ENCODE measurements at places on chromosomes 5 and 9.

- DNase-seq: no peak
These were observed 33.2 kb downstream of the GRIN3A start for GRCh38 chr9:101705135-101705661.

GRCh38 chr5:141878186-141878710, at the start of gene PCDH1:
Gene PCDH1, minus strand, starts transcription at chr5:141878410. Its CDS starts 148 bp downstream, at chr5:141878262.
- DNase-seq: peak; percentile 85

GRCh38 chr5:3220201-3220600, 375.4 kb upstream of the IRX1 start:
- no peak for DNase-seq

DNA sequence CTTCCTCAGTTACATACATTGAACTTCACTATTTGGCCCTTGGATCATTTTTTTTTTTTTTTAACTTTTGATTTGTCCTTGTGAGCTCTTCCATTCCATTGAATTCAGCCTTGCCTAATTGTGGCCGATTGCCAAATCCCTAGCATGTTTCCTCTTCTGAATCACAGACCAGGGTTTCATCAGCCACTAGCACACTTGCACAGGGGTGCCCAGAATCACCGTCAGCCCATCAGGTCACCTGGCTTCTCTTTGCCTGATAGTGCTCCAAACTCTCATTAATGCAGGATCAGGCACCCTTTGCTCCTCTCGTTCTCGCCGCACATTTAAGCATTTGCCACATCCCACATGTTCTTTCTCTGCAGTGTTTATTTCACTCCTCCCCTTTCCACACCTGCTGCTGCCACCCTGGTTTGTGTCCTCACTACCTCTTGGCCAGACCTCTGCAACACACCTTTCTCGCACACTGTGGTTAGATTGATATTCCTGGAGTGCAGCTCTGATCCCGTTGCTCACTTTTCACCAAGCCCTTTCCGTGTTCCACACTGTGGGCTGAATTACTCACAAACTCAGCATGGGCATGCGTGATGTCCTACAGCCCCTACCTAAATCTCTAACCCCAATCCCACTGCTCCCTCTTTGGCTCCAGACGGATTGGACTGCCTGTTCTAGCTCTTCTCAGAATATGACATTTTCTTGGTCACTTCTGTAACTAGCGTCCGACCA, 9.8 kb downstream of the PIK3R1 start:
- DNase-seq: peak; percentile 39

DNA sequence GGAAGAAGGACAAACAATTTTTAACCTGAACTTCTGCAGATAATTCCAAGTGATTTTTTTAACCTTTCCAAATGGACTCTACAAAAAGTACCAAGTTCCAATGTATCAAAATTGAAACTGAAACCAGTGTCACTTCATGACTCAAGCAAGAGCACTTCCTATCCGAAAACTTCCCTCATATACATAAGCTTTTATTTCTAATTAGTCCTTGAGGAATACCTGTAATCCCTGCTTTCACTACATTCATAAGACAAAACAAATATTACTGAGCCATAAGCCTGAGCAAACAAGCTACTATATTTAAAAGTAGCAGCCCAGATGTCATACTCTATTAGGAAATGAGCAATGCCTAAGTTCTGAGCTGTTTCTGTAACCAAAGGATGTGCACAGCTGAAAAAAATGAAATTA, 224.4 kb downstream of the EBF1 start:
- no peak for DNase-seq

- no peak for DNase-seq
These were observed 255.6 kb downstream of the NFIB start for GRCh38 chr9:14058325-14058688.

DNA sequence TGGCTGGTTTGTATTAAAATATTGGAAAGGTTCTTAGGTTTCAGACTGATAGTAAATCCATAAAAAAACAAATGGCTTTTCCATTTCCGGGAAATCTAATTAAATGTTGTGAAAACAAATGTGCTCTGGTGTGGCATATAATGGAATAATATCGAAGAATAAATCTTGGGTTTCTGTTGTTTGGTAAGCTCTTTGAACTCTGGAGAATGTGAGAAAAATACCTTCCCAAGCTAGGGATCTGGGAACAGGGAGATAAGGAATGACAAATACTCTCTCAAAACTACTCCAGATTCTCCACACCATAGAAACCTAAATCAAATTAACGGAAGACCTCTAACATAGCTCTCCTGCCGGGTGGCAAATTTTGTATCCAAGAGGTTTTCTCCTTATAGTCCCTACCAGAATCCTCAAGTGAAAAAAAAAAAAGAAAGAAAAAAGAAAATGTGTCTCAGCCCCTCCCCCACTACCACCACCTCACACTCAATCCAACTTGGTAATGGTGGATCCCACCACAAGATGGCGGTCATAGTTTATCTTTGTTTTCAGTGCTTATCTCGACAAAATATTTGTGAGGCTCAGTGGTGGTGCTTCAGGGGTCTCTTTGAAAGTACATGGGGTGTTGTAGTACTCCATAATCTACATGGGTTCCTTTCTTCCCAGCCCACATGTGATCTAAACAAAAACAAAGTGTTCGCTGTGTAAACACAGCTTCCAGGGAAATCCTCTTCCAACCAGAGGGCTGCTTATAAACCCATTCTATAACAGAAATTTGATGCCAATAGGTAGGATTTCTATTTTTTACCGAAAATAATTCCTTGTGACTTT, 54.5 kb upstream of the FST start:
- DNase-seq: no peak

DNA sequence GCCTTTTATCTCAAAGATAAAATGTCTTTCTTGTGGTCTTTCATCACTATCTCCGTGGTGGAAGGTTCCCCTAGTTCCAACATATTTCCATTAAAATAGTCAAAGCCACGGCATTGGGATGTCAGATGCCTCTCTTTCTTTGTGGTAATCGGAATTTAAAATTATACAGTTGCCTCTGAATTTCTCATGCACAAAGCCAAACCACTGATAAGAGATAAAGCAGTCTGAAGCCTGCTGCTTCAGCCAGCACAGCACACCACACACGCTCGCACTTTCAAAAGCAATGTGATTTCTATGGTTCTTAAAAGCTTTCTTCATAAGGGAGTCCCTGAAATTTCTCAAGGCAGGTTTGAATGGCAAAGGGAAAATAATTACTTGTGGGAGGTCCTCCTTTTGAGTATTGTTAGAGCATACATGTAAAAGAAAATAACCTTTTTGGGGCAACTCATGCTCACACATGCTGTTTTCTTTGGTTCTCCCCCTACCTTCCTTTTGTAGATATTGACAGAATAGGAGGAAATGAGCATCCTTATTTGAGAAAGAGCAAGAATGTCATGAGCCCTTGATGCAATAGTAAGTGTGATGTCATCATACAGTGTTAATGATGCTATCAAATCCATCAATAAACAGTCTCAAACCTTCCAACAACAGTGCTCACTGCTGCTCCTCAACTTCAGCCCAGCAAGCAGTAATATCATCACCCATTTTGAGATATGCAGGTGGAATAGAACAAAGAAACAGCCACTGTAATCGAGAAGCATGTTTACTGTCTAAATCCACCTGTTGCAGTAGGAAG, 85.7 kb upstream of the PPP1R2B start:
- no peak for DNase-seq

DNA sequence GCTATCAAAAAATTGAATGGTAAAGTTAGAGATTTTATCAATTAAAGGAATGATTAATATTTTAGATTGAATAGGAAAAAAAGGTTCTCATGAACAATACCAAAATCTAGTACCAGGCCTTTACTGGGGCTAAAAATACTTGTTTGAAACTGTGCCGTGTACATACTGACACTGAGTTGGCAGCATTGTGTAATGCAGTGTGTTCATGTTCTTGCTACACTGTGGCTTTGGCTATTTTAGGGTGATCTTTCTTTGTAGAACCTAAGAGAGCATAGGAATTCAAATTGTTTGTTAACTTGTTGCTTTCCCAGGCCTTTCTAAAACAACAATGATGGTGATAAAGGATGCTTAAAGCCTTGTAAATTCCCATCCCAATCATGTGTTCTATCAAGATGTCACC, 80.9 kb downstream of the KIF4B start:
- no peak for DNase-seq

DNA sequence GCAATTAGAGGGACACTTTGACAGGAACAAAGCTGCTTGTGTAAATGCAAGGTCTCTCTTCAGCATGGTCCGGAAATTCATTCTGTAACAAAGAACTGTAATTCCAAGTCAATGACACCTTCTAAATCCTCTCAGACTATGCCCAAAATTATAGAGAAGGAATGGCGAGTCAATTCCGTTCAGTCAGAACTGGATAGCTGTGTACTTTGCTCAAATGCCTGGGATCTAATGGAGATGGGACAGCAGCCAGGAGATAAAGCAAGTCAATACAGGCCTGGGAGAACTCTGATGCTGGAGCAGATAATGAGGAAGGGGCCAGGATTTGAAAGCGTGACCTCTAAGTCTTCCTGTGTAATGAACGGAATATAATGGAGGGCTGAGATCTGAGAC, 96.4 kb upstream of the SPRY4 start:
- no peak for DNase-seq

- DNase-seq: no peak
These were observed 619.3 kb downstream of the TLE4 start for GRCh38 chr9:80191108-80191507.

DNA sequence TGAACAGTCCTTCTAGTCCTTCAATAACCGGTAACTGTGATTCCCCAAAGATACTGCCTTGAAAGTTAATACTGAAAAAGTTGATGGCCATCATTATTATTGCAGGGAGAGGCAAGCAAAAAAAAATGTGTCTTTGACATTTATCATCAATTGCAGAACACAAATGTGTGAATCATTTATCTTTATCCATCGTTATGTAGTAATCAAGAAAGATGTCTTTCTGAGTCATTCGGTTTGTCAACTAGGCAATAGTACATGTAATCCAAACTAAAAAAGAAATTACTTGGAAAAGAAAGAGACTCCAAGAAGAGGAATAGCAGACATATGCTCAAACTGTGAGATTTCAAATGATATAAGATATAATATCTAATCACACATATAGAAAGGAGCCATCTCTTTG, 473.0 kb downstream of the CETN3 start:
- no peak for DNase-seq

DNA sequence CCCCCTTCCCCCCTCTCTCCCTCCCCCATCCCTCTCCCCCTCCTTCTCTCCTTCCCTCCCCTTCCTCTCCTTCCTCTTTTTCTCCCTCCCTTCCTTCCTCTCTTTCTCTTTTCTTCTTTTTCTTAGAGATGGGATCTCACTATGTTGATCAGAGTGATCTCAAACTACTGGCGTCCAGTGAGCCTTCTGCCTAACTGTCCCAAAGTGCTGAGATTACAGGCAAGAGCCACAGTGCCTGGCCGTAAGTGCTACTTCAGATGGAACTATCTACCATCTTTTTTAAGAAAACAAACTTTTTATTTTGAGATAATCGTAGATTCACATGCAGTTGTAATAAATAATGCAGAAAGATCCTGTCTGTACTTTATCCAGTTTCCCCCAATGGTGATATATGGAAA, 6.3 kb downstream of the RCL1 start:
- DNase-seq: no peak

- DNase-seq: no peak
These were observed 260.7 kb downstream of the NR3C1 start for GRCh38 chr5:143142596-143143435.

GRCh38 chr5:68463606-68464005, 248.1 kb downstream of the PIK3R1 start:
- no peak for DNase-seq

DNA sequence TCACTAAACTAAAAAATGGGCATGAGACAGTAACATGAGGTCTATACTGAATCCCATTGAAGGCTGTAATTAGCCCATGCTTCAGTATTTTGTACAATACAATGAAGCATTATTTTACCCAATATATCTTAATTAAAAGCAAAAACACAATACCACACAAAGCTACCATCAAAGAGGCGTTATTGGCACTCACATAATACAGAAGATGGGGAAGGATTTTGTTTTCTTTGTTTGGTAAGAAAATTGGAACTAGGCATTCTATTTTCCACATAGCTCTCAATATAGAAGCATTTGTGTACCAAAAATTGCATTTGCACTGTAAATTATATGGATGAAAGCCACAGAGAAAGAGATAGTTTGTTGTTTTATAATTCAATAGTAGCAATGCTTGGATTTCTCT, 761.0 kb downstream of the EFNA5 start:
- DNase-seq: no peak

- no peak for DNase-seq
These were observed 416.4 kb downstream of the EFNA5 start for GRCh38 chr5:107254214-107254901.

DNA sequence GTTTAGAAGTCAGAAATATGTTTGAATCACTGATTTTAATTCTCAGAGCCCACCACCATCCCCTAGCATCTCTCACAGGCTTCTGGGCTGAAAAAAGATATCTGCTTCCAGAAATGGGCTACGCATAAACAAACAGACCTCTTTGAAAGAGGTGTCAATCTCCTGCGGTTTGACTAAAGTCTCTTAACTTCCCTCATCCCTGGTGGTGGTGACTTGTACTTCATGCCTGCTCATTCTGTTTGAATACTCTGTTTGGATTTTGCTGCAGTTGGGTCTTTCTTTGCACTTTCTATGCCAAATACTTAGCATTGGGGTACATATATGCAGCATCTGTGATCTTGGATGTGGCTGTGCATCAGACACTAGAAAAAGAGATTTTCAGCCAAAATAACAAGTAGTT, 157.2 kb upstream of the ATP10B start:
- no peak for DNase-seq

DNA sequence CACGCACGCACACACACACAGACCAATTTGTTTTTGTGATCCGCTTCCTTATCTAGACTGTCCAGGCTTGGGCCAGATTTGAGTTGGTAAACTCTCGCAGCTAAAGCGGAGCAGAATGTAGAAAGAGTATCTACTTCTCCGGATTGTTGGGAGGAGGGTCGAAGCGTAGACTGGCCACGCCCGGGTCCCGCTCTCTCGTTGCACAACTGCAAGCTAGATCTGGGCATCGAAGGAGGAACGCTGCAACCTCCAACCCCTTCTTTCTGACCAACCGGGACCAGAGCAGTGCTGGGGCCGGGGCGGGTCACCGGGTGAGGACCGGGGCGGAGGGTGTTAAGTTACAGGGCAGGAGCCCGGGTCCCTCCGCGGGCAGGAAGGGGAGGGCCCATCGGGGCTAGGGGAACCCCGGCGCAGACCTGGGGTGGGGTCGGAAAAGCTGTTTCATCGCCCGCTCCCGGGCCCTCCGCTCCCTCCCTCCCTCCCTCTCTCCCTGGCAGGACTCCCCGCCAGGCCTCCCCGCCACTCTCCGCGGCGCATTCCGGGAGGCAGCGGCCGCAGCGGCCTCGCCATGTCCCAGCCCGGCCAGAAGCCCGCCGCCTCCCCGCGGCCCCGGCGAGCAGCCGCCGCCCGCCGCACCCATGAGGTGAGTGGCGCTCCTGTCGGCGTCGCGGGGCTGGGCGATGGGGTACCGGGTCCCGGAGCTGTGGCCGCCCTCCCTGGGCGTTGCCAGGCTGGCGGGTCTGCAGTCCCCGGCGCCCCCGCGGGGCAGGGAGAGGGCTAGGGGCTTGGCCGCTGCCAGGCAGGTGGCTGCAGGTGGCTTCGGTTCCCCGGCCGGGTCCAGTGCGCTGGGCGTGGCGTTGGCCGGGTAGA, at the start of gene CAST:
Gene CAST (plus strand): TSS at position 522 of the 870 bp plus-strand sequence. CDS start 47 bp downstream, at position 569.
- DNase-seq: peak; percentile 61

Measured in midbrain (tissue), 1 donor.